ENCODE measurements at places on chromosomes 7 and 10.
A peak's percentile ranks its signal among the peaks of the same experiment; 100 is the strongest.

GRCh38 chr10:88386821-88387773, 196.0 kb downstream of the RNLS start:
- DNase-seq: peak; percentile 19

DNA sequence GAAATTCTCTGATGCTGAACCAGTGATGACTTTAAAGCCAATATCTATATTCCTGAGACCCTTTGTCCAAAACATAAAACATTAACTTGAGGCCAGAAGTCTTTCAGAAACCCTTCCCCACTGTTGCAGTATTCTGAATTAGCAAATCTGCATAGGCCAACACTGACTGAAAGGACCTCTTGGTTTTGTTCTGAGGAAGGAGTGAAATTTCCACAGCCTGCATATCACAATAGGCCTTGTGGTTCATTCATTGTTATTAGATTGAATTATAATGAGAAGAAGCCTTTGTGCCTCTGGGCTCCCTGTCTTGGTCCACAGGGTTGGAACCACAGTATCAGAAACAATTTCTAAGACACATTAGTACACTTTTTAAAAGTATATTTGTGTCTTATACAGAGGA, 90.3 kb downstream of the CCNY start:
- no peak for DNase-seq

GRCh38 chr7:67484244-67484751, 487.7 kb downstream of the TYW1 start:
- DNase-seq: peak; percentile 60

GRCh38 chr7:81333536-81333935, 414.7 kb upstream of the SEMA3C start:
- no peak for DNase-seq

DNA sequence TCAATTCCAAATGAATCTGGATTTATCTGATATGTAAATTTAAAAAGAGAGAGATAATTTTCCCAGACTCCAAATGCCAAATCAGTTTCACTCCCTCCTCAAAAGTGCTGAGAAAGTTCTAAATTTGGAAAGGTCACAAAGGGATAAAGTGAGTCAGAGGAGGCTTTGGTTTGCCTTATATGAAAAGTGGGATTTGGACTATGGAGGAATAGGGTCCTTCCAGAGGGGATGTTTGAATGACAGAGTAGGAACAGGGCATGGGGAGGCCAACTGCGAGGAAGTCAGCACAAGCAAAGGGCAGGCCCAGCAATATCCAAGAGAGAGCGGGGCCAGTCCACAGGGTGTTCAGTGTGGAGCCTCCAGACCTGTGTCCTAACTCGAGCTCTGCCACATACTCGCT, 9.8 kb upstream of the FAS start:
- DNase-seq: no peak

- peak; percentile 97 for DNase-seq
These were observed 18.0 kb downstream of the MACC1 start for GRCh38 chr7:20199015-20199737.

DNA sequence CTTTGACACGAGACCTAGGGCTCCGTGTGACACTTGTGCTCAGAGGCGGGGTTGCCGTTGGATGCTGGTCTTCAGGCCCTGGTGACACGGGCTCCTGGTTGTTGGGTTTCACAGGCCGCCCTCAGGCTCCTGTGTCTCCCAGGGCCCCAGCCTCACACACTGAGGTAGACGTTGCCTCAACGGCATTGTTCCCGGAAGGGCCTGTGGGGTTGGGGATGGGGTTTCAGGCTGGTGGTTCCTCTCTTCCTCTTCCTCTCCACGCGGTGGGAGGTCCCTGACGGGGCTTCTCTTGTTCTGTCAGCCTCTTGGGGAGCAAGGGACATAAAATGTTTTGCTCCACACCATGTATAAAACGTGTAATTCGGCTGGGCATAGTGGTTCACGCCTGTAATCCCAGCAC, 125.1 kb downstream of the TRRAP start:
- DNase-seq: no peak

GRCh38 chr7:116322541-116322940, 112.2 kb downstream of the TES start:
- no peak for DNase-seq

GRCh38 chr10:76942628-76943416, 694.8 kb downstream of the KCNMA1 start:
- no peak for DNase-seq

DNA sequence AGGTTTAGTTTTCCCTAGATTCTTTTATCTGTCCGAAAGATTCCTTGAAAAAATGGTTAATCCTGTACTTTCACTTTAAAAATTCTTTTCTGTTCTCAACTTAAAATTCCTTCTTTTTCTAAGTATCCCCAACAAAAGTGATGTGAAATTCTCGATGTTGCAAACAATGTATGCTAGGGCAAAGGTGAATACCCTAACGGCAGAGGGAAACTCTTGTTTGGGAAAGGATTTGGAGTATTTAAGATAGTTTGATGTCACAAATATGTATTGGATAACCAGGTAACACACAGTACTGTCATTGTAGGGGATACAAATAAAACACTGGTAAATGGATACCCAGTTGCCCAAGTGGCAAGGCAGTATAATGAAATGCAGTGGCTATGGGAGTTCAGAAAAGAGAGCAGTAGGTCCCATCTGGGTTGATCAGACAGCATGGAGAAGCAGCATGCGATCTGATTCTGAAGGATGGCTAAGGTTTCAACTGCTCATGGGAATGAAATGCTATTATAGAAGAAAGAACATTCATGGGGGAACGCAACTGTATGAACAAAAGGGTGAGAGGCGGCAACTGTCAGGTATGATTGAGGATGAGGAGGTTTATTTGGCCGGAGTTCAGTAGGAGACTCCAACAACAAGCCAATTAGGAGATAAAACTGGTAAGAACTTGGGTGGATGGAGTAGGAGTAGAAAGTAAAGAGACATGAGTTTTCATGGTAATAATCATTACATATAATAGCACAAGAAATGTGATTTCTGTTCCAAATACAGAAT, 3.2 kb upstream of the EPC1 start:
- no peak for DNase-seq

- no peak for DNase-seq
These were observed 944.3 kb downstream of the GATA3 start for GRCh38 chr10:8998751-8999150.

DNA sequence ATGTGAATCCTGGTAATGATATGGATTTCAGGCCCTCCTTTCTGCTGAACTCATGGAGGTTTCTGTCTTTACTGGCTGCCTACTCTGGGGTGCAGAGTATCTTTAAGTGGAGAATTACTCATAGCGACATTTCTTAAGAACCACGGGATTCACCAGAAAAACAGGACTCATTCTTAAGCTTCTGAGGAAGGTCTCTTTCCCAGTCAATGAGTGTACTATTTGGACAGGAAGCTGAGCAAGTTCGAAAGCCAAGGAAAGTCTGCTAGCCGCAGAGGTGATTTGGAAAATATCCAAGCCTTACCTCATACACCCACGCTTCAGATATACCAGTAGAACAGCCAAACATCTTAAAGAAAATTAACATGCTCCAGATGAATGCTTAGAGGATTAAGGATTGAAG, 377.6 kb upstream of the MYO3A start:
- no peak for DNase-seq

- DNase-seq: no peak
These were observed 17.0 kb upstream of the SFRP5 start for GRCh38 chr10:97788552-97789442.

DNA sequence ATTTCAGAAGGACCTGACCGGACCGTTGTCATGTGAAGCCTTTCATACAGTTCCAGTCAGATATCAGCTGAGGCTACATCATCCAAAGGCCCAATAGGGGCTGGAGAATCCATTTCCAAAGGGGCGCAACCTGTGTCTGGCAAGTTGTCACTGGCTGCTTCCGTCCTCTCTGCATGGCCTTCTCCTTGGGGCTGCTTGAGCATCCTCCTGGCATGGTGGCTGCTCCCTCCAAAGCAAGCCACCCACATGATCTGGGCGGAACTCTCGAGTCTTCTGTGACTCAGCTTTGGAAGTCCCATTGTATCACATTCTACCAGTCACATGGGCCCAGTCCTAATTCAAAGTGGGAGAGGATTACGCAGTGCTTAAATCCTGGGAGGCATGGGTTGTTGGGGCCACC, 207.0 kb upstream of the SHH start:
- no peak for DNase-seq

DNA sequence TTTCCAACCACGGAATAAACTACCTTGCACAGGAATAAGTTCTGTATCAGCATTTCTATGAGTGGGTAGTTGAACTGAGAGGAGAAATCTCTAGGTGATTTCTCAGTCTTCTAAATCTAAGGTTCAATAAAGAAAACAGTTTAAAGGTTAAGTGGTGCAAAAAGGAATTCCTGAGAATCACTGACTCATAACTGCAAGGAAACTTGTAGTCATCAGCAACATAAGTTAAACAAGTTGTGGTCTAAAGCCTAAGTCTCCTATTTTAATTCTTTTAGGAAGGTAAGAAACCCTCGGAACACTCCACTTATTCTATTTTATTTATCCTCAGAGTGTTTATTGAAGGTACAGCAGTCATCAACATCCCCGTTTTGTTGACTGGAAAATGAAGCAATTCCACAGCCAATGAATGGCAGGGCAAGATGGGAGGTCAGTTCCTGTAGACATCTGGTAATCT, 92.4 kb upstream of the PIK3CG start:
- no peak for DNase-seq

DNA sequence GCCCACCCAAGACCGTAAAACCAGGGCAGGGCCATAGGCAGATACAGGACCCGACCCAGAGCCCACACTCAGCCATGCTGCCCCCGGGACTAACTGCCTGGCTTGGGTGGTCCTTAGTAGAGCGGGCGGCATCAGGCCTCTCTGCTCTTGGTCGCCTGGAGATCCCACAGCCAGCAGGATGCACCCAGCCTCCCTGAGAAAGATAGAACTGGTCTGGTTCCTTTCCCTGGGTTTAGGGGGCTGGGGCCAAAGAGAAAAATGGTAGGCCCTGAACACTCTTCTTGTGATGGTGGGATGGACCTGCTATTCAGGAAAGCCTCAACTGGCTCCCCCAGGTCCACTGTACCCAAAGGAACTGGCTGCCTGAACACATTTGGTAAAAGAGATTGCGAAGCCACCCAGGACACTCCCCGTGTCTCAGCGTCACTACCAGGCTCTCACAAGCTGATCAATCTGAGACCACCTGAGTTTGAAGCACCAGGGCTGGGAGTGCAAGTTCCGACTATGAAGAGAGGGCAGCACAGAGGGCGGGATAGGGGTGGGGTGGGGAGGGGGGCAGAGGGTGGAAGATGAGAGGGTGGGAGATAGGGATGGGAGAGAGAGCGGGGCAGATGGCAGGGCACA, 591.5 kb downstream of the DNAJB6 start:
- DNase-seq: no peak

DNA sequence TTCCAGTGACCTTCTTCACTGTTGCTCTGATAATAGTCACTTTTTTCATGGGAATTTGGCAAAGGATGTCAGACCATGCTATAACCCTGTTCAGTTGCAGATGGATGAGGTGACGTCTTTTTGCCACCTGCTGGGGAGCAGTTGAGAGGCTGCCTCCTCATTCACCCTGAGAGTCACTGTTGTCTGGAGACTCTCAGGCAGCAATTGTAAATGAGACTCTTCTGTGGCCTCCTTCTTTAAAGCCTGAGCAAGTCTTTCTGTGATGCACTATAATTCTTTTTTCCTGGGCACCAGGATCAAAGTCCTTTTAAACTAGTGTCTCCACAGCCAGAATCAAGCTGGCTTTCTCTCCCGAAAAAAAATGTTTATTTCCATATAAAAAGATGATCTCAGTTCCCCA, 345.1 kb downstream of the ARL4A start:
- no peak for DNase-seq

- no peak for DNase-seq
These were observed 110.1 kb downstream of the CD36 start for GRCh38 chr7:80748363-80749042.

- no peak for DNase-seq
These were observed 33.7 kb upstream of the CSTF2T start for GRCh38 chr10:51733057-51733456.

GRCh38 chr10:116270771-116271592, 2.0 kb downstream of the GFRA1 start:
- no peak for DNase-seq

- DNase-seq: no peak
These were observed 48.2 kb upstream of the SHH start for GRCh38 chr7:155860461-155860839.

DNA sequence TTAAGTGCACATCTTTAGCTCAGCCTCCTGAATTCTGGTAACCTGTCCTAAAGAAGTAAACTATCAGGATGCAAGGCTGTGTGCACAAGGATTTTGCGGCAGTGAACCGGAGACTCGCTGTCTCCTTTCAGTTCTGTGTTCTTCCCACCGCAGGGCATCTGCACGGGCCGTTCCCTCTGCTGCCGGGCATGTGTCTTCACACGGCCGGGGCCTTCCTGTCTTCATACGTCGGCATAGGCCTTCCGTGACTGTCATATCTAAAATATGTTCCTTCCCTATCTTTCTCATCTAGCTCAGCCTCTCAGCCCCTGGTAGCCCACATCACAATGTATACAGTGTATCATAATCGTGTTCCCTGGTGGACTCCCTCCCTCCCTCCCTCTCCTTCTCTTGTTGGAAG, 16.4 kb downstream of the PALD1 start:
- peak; percentile 11 for DNase-seq

DNA sequence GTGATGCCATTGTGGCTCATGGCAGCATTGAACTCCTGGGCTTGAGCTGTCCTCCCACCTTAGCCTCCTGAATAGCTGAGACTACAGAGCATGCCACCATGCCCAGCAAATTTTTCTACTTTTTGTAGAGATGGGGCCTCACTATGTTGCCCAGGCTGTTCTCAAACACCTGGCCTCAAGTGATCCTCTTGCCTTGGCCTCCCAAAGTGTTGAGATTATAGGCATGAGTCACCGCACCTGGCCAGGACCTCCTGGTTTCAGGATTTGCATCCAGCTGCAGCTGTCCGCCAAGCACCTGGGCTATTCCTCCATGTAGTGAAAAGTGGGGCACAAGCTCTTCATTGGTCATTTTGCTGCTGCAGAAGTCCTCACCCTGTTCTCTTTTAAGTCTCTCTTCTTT, 58.9 kb downstream of the ZNF22 start:
- DNase-seq: no peak

DNA sequence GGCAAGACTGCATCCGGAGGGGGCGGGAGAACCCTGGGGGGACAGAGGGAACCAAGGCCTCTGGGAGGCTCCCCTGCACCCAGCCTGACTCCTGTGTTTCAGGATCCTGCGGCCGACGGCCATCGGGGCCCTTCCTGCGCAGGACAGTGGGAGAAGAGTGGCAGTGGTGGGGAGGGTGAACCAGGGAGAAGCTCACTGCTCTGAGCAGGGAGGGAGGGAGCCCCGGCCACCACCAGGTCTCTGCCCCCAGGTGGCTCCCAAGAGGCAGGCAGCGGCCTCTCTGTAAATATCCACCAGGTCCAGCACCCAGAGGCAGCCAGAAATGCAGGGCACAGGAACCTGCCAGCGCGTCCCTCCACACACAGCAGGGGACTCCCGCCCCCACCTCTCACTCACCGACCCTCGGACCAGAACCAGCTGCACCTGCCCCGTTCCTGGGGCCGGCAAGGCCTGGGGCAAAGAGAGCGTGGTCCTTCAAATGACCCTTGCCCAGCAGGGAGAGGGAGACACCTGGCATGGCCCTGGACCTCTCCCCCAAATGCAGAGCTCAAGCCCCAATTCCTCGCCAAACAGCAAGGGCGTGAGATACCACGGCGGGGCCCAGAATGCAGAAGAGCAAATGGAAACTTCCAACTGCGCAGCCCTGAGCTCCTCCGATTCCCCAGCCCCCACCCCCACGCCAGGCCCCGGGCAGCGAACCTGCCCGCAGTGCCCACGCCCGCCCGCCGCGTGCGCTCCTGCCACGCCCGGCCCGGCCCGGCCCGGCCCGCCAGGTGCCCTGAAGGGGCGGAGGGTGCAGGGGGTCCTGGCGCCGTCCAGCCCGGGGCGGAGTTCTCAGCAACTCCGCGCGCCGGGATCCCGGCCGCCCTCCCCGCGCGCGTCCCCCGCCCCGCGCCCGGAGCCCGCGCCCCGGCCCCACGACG, 805 bp downstream of the RASGEF1A start:
- no peak for DNase-seq

Measured in inflammatory macrophage treated with lipopolysaccharide for 1 hour (primary cell).